ENCODE measurements at places on chromosomes 2 and 18. TPM values are rescaled to one million over a fixed set of nuclear protein-coding genes. Genes with fewer than 3 reads are reported as not detected.

Gene TEX44
- total RNA-seq: not detected

Gene CYP27C1
- total RNA-seq: not detected

Gene MYOM1
- total RNA-seq: 8.1 TPM

Gene FZD7
- total RNA-seq: 0.16 TPM

Gene UGT1A8
- total RNA-seq: not detected

Gene ANKRD30B
- not detected for total RNA-seq

Gene DLX1
- total RNA-seq: not detected

Gene CRYGC
- not detected for total RNA-seq

Gene KCNIP3
- total RNA-seq: under 0.01 TPM

Gene TUBA3E
- total RNA-seq: not detected

Gene STEAP3
- 8.6 TPM for total RNA-seq

Gene B4GALT6
- 7.0 TPM for total RNA-seq

Gene OSBPL6
- total RNA-seq: 0.65 TPM

Gene CCDC74A
- total RNA-seq: 3.7 TPM

Gene PRKAG3
- total RNA-seq: not detected

Gene GPC1
- 7.1 TPM for total RNA-seq

Gene HNMT
- total RNA-seq: 4.4 TPM

Gene ESPNL
- not detected for total RNA-seq

Gene CENPA
- total RNA-seq: 6.7 TPM

Gene PROKR1
- not detected for total RNA-seq

Gene SNORC
- total RNA-seq: 0.63 TPM

Gene FOXD4L1
- 0.06 TPM for total RNA-seq

Gene PRSS56
- total RNA-seq: not detected

Gene RESP18
- total RNA-seq: not detected

Gene SDC1
- total RNA-seq: 1.4 TPM

Gene CTNNA2
- not detected for total RNA-seq

Gene MOCOS
- total RNA-seq: 0.32 TPM

Gene CPLX4
- total RNA-seq: not detected

Gene DLGAP1
- total RNA-seq: 3.7 TPM
